ENCODE measurements at places on chromosomes 5 and 9.

- no peak for DNase-seq
Observed at GRCh38 chr9:28320616-28321015, 747.3 kb upstream of the C9orf72 start.

DNA sequence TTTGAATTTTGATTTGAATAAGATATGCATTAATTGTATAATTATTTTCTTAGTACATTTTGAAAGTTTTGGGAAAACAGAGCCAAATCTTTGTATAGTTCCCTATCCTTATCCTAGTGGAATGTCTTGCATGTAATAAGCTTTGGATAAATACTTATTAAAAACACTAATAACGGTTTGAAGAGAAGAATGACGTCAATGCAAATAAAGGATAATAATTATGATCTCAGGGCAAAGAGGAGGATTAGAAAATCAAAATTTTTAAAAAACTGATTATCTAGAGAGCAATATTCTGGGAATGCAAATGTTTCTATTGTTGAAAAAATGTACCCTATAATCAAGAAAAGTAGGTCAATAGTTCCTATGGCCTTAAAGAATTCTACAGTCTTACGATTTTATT, 22.1 kb downstream of the TYRP1 start:
- no peak for DNase-seq

DNA sequence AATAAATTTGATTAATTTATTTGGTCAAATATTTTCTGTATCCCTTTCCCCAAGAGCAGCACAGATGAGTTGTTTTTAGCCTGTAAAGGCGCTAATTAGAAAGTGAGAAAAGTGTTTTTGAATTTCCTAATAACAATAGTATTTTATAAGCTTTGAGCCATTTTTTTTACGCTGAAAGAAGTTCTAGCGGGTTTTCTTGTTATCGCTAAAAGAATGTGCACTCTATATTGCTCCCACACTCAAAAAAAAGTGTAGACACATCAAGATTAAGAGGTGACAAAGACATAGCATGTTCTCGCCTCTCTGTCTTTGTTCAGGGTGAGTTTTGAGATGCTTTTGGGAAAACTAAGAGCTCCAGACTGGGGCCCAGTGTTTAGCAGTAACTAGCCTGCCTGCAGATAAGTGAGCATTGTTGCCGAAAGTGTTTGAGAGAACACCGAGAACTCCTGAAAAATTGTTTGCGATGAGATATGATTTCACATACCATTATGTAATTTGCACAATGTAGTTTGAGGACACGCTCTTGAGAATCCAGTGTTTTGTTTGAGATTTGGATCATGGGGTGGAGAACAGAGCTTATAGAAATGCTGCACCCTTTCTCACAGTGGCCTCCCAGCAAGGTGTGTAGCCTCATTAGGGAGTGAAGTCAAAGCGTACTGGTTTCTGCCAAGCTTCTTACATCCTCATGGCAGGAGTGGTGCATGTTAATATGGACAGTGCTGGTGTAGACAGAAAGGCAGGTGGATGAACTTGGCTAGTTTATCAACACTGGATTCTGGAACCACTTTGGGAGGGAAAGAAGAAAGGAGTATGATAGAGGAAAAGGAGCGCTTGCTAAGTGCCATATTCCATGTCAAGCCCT, 1.5 kb downstream of the F2R start:
- no peak for DNase-seq

- DNase-seq, result no peak
Observed at GRCh38 chr5:27318701-27319100, 280.3 kb upstream of the CDH9 start.

- DNase-seq, result no peak
Observed at GRCh38 chr5:107933326-107933725, 262.6 kb upstream of the EFNA5 start.

GRCh38 chr9:133394687-133395271, 18.6 kb downstream of the STKLD1 start:
- no peak for DNase-seq

DNA sequence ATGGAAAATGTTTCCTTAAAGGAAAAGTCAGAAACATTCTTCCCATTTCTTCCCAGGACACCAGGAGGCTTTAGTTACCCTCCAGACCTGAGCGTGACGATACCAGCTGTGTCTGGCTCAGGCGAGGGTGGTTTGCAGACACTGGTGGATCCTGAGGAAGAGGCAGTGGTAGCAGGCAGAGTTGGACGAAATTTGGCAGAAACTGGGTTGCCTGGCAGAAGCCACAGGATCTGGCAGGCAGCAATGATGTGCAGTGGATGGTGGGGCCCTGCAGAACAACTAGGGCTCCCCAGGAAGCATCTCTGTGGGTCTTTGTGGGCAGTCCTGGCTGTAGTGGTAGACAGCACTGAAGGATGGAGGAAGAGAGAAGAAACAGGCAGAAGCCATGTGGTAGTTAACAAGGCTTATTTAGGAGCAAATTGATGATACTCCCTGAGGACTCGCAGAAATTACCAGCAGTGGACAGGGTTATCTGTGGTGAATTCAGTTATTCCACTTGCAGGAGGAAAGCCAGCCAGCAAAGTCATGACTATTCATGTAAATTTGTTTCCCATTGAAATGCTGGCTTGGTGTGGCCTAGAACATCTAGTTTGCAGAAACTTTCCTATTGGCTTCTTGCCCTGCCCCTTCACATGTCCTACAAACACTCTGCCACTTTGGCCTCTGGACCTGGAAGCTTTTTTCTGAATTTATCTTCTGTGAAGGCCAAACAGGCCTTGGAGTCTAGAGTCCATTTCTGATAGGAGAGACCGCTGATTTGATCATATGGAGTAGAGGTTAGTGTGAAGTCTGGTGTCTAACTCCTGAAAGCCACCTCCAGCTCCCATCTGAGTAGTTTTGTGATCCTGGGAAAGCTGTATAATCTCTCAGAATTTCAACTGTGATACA, 212.0 kb downstream of the DMRT2 start:
- DNase-seq, result no peak
